Left cardiac atrium (tissue), 4 donors: ENCODE measurements at places on chromosomes 12 and 14.
A peak's percentile ranks its signal among the peaks of the same experiment; 100 is the strongest.

DNA sequence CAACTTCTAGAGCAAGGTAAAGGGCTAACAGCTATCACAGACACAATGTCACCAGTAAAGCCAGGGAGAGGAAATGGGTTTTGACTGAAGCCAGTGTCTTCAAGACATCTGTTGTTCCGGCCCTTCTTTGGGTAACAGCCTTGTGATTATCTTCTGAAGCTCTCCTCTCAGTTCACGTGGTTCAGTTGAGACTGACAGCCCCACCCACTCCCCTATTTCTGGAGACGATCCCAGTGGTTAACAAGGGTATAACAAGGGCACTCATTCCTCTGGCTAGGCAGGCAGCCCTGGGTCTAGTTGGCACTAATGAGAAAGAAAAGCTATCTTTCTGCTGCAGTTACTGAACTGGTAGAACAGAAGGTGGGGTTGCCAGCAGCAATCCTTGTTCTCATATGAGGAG lies 6.9 kb downstream of the GNPTAB start:
- peak; percentile 48 for DNase-seq

DNA sequence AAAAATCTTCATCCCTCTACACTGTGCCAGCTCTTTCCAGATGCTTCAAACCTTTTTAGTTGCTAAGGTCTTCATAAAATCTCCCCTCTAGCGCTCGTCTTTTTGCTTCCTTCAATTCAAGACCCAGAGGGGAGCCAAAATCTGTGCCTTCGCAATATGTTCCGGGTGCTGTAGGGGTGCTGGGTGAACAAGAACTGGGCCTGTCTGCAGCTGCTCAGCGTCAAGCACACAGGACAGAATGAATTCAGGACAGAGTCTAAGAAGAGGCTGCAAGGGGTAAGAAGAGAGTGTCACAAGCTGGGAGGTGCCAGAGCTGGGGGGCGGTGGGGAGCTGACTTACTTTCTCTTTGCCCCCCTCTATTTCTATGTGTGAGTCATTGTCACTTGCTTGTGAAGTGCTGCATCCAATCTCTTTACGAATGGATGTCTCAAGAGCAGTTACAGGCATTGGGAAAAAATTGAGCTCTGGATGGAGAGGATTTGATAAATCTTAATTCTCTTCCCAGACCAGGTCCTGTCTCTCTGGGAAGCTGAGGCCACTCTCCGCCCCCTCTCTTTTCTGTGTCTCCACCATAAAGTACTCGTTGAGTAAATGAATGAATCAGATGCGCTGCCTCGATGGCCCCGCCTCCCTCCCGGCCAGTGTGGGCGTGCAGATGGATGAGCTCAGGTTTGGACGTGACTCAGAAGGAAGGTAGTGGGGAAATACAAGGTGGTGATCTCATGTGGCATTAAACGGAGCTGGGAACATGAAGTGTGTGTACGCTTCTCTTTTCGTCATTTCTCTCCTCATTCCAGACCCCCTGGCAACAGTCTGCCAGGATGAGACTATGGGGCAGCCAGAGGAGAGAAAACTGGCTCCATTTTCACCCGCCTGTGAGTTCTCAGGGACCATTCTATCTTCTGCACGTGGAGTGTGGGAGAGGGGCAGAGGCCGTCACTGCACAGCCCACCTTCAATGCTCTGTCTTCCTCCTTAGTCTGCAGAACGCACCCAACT lies 91.3 kb downstream of the TSPAN9 start:
- no peak for DNase-seq

DNA sequence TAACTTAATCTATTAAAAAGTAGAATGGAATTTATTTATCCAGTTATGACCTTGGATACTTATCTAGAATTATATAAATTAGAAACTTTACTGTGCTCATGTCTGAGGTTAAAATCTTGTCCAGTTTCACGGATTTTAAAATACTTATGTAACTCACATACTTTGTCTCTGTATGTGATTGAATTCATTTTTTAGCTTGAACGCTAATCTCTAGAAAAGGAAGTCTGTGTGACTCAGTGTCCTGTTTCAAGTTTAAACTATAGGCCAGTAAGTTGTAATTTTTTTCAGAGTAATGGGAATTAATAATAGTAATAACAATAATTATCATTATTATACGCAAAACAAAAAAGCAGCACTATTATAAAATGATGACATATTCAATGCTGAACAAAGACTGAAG lies 168.6 kb downstream of the CPNE8 start:
- DNase-seq, result no peak

DNA sequence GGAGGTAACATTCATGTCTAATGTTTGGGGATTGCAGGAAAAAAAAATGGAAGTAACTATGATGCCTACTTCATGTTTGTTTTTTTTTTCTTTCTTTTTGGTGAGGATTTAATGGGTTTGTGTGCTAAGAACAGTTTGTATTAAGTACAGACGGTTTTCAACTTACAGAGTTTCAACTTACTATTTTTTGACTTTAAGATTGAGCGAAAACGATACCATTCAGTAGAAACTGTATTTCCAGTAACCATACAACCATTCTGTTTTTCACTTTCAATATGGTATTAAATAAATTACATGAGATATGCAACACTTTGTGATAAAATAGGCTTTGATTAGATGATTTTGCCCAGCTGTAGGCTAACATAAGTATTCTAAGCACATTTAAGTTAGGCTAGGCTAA lies 10.4 kb downstream of the TECPR2 start:
- no peak for DNase-seq

DNA sequence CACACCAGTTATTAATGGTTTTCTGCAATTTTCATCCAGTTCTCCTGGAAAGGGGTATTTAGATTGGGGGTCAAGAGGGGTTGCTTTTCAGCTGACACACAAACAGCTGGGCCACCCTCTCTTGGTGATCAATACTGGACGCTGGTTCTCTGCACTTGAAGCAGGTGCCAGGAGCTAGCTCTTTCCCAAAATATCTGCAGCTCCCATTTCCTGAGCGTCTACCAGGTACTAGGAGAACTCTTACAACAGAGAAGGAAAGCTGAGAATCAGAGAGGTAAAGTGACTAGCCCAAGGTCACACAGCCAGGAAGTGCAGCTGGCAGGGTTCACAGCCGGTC lies 1.2 kb downstream of the TESC start:
- DNase-seq, result no peak

GRCh38 chr12:12216349-12217017 lies 50.4 kb downstream of the LRP6 start:
- no peak for DNase-seq

DNA sequence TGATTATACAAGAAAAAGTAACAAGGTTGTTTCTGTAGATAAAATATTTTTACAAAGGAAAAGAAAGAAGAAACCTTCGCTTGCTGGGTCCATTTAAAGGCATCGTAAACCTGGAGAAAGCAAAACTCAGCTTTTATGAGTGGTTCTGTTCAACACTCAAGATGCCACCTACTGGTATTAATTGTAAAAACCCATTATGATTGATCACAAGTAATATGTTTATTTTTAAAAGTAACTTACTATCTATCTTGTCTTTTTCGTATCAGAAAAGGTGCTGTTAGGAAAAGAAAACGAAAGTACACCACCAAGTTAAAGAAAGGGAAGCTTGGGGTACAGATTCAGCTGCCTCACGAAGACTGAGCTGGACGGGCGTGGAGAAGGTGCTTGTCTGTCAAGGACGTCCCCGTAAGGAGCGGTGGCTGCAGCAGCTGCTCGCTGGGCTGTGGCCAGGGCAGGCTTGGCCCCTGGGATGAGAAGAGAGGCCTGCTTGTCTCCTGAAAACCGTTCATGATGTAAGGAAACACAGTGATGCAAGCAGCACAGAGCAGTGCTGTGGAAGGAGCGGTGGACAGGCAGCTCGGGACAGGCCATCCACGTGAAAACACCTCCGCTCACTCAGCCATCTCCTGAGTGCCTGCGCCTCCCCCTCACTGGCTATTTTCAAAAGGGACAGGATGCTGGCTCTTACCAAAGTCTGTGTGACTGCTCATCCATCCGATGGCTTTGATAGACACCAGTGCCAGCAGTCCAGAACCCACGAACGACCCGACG lies 25.0 kb downstream of the SLC15A4 start:
- no peak for DNase-seq

- DNase-seq, result no peak
These were observed 69.7 kb downstream of the CIT start for GRCh38 chr12:119807380-119807779.

- DNase-seq, result no peak
These were observed 26.0 kb downstream of the DCP1B start for GRCh38 chr12:1978078-1978862.

GRCh38 chr12:67002720-67003119 lies 266.4 kb upstream of the CAND1 start:
- DNase-seq, result no peak

DNA sequence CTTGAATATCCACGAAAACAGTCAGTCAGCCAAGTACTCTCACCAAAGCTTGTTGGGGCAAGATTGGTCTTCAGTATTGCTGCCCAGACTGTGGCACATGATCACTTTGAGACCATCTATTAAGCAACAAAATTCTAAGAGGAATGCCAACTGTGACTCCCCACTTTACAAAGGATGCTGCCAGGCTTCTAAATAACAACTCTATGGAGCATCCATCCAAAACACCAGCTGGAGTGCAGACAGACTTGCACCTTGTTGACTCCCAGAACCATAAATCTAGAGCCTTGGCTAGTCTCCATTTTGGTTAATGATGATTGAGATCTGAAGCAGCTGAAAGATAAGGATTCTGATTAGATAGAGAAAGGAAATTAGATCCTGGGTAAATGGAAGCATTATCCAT lies 132.8 kb downstream of the DIO2 start:
- DNase-seq, result no peak

DNA sequence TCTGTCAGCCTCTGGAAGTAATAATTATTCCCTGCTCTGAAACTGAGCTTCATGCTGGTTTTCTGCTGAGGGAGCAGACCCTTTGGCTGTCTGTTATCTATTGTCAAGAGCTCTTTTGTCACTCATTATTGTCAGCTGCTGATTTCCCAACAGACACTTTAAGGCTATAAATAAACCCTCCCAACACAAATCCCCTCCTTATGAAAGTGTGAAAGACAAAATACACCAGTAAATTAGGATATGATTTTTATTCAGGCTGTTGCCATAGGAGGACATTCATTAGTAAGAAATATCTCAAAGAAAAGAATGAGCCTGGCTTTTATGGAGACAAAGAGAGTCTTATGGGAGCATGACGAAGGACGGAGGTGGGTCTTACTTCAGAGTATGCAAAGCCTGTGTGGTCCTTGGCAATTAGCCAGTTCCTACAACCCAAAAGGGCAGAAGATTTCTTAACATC lies 180.8 kb downstream of the CRADD start:
- DNase-seq, result no peak

GRCh38 chr12:128938886-128939285 lies 85.6 kb downstream of the GLT1D1 start:
- DNase-seq, result no peak

GRCh38 chr14:33990790-33991189 lies 39.9 kb upstream of the EGLN3 start:
- no peak for DNase-seq

DNA sequence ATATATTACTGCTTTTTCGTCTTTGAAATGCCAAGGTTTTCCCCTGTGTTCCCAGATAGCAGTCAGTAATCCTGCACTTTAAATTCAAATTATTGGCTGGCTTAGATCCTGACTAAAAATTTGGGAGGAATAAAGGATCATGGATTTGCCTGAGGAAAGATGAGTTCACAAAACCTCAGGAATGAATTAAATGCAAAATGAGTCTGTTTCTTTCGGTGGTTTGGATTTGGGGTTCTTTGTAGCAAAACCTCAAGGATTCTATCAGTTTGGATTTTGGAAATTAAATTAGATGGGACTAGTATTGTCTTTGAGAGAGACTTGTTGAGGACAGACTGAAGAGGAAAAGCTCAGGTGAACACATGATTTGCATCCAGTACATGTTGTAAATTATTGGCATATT lies 36.1 kb downstream of the PPFIBP1 start:
- no peak for DNase-seq

DNA sequence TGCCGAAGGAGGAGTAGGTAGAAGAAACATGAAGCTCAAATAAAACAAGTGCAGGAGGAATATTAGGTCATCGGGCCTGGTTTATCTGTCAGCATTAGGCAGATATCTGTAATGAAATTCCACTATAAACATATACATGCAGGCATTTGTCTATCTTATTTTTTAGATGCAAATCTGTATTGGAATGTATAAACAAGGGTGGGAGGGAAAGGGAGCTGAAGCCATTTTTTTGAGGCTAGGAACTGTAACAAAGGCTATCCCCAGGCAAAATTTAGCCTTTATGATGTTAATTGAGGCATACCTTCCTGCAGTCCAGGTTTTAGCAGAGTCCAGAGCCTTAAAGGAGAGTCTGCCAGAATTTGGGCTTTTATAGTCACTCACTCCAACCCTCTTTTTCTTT lies 72.5 kb downstream of the PHLDA1 start:
- no peak for DNase-seq

DNA sequence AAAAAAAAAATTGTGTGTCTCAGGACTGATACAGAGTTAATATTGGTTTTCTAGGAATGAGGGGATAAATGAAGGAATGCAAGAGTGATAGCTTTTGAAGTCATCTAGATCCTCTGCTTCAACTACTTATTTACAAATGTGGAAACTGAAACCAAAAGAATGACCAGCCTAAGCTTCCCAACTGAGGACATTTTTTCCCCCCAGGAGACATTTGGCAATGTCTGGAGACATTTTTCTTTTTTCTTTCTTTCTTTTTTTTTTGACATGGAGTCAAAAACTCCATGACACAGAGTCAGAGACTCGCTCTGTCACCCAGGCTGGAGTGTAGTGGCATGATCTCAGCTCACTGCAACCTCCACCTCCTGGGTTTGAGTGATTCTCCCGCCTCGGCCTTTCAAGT lies 15.3 kb downstream of the DLK1 start:
- no peak for DNase-seq

- peak; percentile 21 for DNase-seq
These were observed 202.4 kb downstream of the ITPR2 start for GRCh38 chr12:26630546-26631027.

- no peak for DNase-seq
These were observed 17.7 kb downstream of the C12orf71 start for GRCh38 chr12:27064397-27065342.

- DNase-seq, result peak; percentile 72
These were observed 20.7 kb downstream of the KIF26A start for GRCh38 chr14:104158827-104159798.

GRCh38 chr14:24959791-24960331 lies 90.1 kb downstream of the STXBP6 start:
- no peak for DNase-seq

DNA sequence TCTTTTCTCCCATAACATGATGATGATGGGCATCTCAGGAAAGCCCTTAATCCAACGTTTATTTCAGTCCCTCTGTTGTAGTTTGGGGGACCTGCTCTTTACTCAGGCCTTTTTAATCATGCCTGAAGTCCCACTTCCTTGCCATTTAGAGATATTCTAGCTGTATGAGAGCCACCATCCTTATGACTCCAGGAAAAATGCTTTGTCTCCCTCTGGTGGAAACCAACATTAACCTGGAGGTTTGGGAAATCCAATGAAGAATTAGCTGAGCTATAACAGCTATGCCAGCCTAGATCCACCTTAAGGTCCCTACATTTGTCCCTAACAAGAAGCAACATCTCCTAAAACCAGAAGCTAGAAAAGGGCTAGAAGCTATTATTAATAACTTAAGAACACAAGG lies 1399.1 kb downstream of the LRFN5 start:
- DNase-seq, result no peak

- DNase-seq, result no peak
These were observed 292.1 kb upstream of the CLEC14A start for GRCh38 chr14:38547961-38548490.

GRCh38 chr12:30836656-30837445 lies 82.1 kb upstream of the CAPRIN2 start:
- DNase-seq, result no peak
